Left colon (tissue), 2 donors: ENCODE measurements at places on chromosomes 3 and 15. TPM values are rescaled to one million over a fixed set of nuclear protein-coding genes. Genes with fewer than 3 reads are reported as not detected.
A peak's percentile ranks its signal among the peaks of the same experiment; 100 is the strongest.

Gene ZNF662
- total RNA-seq, result 5.9 TPM

DNA sequence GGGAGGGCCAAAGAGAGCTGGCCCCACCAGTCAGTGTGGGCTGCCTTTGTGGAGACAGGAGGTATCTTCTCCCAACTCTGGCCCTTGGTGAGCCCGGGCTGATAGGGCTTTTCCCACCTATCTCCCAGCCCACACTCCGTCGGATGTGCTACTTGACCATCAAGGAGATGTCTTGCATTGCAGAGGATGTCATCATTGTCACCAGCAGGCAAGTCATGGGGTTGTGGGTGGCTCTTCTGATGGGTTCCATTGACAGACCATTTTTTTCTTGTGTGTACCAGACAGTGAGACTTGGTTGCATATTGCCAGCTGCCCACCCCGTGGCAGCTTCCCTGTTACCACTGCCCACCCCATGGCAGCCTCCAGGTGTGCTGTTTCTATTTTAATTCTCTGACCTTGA is 3.3 kb downstream of the COPG1 start:
- no peak for DNase-seq

Gene SENP8
- 3.1 TPM for total RNA-seq

Gene SPCS1
- total RNA-seq, result 95.4 TPM

Gene FBXW12
- total RNA-seq, result not detected

DNA sequence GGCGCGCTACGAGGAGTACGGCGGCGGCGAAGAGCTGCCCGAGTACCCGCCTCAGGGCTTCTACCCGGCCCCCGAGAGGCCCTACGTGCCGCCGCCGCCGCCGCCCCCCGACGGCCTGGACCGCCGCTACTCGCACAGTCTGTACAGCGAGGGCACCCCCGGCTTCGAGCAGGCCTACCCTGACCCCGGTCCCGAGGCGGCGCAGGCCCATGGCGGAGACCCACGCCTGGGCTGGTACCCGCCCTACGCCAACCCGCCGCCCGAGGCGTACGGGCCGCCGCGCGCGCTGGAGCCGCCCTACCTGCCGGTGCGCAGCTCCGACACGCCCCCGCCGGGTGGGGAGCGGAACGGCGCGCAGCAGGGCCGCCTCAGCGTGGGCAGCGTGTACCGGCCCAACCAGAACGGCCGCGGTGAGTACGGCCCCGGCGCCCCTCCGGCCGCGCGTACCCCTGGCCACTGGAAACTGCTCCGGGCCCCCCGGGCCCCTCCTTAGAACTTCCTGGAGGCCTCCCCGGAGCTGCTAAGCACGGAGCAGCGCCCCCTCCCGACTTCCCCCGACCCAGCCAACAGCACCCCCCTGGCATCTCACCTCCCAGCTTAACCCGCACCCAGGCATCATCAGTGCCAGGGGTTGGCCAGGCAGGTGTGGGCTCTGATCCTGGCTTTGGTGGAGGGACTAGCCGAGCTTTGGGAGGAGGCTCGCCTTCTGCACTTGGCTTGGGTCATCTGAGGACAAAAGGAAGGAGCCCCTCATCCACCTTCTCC is 1.4 kb downstream of the LOXL1 start:
- peak; percentile 75 for DNase-seq

Gene C3orf22
- total RNA-seq, result not detected

DNA sequence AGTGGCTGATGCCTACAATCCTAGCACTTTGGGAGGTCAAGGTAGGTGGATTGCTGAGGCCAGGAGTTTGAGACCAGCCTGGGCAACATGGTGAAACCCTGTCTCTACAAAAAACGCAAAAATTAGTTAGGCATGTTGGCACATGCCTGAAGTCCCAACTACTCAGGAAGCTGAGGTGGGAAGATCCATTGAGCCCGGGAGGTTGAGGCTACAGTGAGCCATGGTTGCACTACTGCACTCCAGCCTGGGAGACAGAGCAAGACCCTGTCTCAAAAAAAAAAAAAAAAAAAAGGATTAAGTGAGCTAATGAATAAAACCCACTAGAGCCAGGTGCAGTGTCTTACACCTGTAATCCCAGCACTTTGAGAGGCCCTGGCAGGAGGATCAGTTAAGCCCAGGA is 6.7 kb upstream of the SEC11A start:
- no peak for DNase-seq

GRCh38 chr3:197303452-197303851 is 5.0 kb upstream of the DLG1 start:
- no peak for DNase-seq

DNA sequence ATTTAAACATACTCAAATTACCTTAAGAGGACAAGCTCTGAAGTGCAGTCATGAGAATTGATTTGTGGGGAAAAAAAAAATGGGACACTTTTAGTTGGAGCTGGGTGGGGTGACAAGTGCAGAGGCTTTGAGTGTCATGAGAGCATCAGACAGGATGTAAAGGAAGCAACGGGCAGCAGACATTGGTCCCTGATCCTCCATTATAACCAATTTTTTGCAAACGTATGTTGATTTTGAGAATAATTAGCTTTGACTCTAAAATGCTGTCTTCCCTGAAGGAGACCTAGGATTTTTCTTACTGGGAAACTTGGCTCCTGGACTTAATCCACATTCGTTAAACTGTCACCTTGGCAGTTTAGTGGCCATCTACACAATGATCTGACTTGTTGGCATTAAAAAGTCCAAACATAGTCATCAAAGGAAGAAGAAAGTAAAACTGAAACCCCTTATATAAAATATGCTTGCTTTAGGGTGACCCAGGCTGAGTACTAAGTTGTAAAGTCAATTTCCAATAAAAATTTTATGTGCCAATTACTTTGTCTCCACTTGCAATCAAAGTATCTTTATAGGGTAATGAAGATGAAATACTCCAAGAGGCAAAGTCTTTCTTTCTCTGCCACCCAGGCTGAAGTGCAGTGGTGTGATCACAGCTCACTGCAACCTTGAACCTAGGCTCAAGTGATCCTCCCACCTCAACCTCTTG is 45.6 kb downstream of the BCL2L10 start:
- DNase-seq, result peak; percentile 65

DNA sequence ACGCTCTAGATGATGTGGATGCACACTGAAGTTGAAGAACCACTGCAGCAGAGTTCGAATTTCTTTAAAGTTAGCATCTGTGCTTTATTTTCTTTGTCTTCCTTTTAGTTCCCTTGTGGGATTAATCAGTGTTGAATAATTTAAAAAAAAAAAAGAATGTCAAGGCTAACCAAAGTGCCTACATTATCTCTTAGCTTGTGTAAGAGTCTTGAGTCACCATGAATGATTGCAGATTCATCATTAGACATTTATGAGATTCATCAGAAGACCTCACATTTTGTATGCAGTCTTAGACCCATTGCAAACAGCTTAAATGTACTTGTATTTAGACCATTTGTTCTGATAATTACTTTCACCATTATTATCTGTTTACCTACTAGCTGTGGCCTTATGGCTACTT is 182.2 kb downstream of the FNDC3B start:
- DNase-seq, result no peak

Gene NANOGP8
- not detected for total RNA-seq

Gene CFAP100
- not detected for total RNA-seq

Gene STRA6
- total RNA-seq, result not detected

DNA sequence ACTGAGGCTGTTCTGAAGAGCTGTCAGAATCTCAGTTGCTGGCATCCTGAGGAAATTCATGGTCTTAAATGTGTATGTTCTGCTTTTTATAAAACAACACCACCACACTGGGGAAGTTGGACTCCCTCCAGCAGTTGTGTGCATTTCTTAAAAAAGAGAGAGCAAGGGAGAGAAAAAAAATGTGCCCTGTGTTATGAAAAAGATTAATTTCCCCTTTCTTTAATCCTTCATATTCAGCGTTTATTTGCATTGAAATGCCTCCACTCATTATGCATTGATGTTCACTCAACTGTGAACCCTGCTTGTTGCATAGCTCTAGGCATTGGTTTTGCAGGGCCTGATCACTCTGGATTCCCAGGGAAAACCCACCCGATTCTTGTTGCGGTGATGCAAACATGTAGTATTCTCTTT is 4.4 kb upstream of the ZNF609 start:
- DNase-seq, result peak; percentile 16
